ENCODE measurements at places on chromosomes 11 and 22. TPM values are rescaled to one million over a fixed set of nuclear protein-coding genes. Genes with fewer than 3 reads are reported as not detected.

GRCh38 chr11:34970033-34970432 is 53.6 kb downstream of the PDHX start:
- H3K4me3 ChIP-seq = no peak overlapping the region
- no peaks in the 10 kb centered on the region for H3K4me1 ChIP-seq
- no peaks in the 10 kb centered on the region for H3K27me3 ChIP-seq
- H3K36me3 ChIP-seq = peaks cover 8% of the 10 kb centered on the region

DNA sequence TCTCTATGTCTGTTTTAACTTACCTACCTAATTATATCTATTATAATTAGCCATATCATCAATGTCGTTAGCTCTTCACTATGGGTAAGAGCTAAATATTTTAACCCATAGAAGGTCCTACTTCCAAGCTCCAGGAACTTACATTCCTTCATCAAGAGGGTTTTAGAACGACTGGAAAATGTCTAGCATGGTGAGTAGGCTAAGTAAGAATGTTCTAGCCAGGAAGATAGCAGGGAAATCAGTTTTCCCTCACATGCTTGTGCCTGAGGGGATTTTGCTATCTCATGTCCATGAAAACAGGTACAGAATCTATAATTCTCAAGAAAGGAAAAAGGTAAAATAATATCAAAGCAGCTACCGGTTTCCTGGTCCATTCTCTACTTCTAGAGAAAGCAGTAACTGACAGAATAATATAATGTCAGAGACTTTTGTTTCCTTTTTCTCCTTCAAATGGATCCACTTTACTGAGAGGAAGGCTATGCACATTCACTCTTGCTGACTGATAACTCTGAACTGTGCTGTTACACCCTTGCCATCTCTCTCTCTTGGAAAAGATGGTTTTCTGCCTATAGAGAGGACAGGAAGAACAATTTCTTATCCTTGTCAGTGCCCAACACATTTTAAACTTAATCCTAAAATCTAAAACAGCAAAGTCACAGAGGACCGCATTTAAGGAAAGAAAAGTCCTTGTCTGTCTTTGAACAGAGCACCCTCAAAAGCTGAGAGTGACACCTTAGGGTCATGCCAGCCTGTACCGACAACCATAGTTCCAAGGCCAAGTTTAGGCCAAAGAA is 67.0 kb downstream of the MAML2 start:
- peaks cover 21% of the 10 kb centered on the region for H3K4me1 ChIP-seq
- no peaks in the 10 kb centered on the region for H3K36me3 ChIP-seq
- no peak overlapping the region for H3K27ac ChIP-seq
- no peak for DNase-seq

GRCh38 chr11:11787305-11788062 is 54.3 kb upstream of the USP47 start:
- no peaks in the 10 kb centered on the region for H3K4me1 ChIP-seq
- no peaks in the 10 kb centered on the region for H3K36me3 ChIP-seq
- DNase-seq = peak; percentile 75
- no peak overlapping the region for H3K27ac ChIP-seq
- H3K4me3 ChIP-seq = no peak overlapping the region
- H3K27me3 ChIP-seq = no peaks in the 10 kb centered on the region

DNA sequence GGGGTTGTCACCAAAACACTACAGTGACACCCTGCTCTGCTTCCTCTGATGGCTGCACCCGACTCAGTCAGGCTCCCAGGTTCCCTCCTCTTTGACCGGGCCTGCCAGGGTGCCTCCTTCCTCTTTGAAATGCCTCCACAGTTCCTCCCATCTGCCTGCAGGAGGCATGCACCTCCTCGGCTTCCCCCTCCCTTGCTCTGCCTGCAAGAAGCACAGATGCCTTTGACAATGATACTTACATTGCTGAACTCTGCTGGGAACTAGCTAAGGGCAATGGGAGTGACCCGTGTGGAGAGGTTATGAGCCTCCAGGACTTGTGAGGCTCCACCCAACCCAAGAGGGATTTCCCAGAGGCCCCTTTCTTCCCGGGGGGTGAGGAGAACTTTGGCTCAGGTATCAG is 674.1 kb downstream of the OPCML start:
- no peaks in the 10 kb centered on the region for H3K4me1 ChIP-seq
- no peak overlapping the region for H3K27ac ChIP-seq
- no peak overlapping the region for H3K4me3 ChIP-seq
- DNase-seq = peak; percentile 13
- H3K27me3 ChIP-seq = no peaks in the 10 kb centered on the region

The PYGM gene
- 8.6 TPM for total RNA-seq

The IL17REL gene
- 0.16 TPM for total RNA-seq

GRCh38 chr22:23790819-23791737 is 4.3 kb downstream of the SMARCB1 start:
- no peaks in the 10 kb centered on the region for H3K27me3 ChIP-seq
- H3K4me3 ChIP-seq = no peak overlapping the region
- peaks cover 10% of the 10 kb centered on the region for H3K4me1 ChIP-seq
- no peak for DNase-seq
- H3K27ac ChIP-seq = no peak overlapping the region

GRCh38 chr11:87179621-87180020 is 141.9 kb downstream of the TMEM135 start:
- no peak overlapping the region for H3K4me3 ChIP-seq
- no peaks in the 10 kb centered on the region for H3K27me3 ChIP-seq
- no peak overlapping the region for H3K27ac ChIP-seq
- H3K4me1 ChIP-seq = no peaks in the 10 kb centered on the region
- no peaks in the 10 kb centered on the region for H3K36me3 ChIP-seq
- DNase-seq = no peak

DNA sequence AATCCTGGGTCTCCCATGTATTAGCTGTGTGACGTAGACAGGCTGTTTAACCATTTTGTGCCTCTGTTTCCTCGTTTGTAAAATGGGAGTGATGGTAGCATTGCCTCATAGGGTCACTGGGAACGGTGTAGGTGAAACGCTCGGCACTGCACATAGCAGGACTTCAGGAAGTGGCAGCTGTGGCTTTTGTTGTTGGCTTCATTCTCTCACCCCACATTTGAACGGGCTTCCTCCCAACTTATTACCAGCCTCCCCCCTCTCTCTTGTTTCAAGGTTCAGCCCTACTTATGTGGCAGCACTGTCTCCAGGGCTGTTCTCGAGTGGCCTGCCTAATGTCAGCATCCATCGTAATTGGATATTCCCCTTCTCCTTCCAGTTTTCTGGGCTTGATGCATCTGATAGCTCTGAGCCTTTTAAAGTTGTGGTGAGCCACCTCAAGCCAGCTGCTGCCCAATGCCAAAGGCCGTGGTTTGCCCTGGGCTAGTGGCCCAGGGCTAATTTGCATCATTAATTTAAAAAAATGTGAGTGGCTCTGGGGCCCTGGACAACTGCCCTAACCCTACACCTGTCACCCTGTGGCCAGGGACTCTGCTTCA is 217.8 kb upstream of the TBCEL start:
- no peak overlapping the region for H3K4me3 ChIP-seq
- no peaks in the 10 kb centered on the region for H3K27me3 ChIP-seq
- no peaks in the 10 kb centered on the region for H3K36me3 ChIP-seq
- no peak overlapping the region for H3K27ac ChIP-seq
- no peaks in the 10 kb centered on the region for H3K4me1 ChIP-seq

DNA sequence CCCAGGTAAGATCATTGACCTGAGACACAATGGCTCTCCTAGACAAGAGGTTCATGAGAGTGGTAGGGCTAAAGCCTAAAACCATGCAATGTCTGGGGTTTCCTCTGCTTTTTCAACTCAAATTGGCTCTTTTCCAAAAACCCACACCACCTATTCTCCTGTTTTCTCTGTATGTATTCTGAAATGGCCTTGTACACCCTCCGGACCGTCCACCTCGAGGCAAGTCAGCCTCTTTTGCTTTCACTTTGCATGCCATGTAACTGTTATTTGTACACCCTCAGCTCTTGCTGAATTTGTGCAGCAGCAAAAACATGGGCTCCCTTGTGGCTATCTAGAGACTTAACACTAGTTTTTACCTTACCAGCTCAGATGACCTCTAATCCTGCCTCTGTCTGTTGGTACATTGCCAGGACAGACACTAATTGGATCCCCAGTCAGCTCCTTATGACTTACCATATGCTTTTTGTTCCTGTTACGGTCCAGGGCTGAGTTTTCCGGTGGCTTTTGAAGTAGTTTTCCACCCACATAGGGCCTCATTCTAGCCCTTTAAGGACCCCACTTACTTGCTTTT is 288.0 kb downstream of the SBF2 start:
- H3K27me3 ChIP-seq = no peaks in the 10 kb centered on the region
- H3K36me3 ChIP-seq = no peaks in the 10 kb centered on the region
- no peak for DNase-seq
- H3K4me3 ChIP-seq = no peak overlapping the region
